Astrocyte (in vitro differentiated cells and primary cell): ENCODE measurements at places on chromosomes 16 and 17. TPM values are rescaled to one million over a fixed set of nuclear protein-coding genes. Genes with fewer than 3 reads are reported as not detected.

GRCh38 chr16:23874613-23875294, 39.0 kb downstream of the PRKCB start:
- no peaks in the 10 kb centered on the region for H3K36me3 ChIP-seq
- no peak for DNase-seq
- no peaks in the 10 kb centered on the region for H3K27me3 ChIP-seq
- H3K4me1 ChIP-seq: no peaks in the 10 kb centered on the region

The NPIPA3 gene
- total RNA-seq: 0.94 and 9.8 TPM in 2 replicates

DNA sequence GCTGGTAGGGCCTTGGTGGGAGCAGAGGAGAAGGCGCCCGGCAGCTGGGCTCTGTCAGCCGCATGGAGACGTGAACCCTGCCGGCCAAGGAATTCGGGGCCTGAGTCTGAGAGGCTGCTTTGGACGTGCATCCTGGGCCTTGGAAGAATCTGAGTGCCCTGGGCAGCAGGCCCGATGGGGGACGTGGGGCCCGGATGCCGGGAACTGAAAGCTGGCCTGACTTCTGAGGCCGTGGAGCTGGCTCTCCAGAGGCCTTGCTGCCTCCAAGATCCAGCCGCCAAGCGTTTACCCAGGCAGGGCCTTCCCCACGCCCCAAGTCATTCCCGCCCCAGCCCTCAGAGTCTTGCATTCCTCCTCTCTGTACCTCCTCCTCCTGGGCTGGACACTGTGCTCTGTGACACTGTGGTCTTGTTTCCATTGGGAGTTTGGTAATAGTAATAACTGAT, 37.2 kb downstream of the NKD1 start:
- H3K27me3 ChIP-seq: no peaks in the 10 kb centered on the region
- no peaks in the 10 kb centered on the region for H3K36me3 ChIP-seq
- DNase-seq: no peak

DNA sequence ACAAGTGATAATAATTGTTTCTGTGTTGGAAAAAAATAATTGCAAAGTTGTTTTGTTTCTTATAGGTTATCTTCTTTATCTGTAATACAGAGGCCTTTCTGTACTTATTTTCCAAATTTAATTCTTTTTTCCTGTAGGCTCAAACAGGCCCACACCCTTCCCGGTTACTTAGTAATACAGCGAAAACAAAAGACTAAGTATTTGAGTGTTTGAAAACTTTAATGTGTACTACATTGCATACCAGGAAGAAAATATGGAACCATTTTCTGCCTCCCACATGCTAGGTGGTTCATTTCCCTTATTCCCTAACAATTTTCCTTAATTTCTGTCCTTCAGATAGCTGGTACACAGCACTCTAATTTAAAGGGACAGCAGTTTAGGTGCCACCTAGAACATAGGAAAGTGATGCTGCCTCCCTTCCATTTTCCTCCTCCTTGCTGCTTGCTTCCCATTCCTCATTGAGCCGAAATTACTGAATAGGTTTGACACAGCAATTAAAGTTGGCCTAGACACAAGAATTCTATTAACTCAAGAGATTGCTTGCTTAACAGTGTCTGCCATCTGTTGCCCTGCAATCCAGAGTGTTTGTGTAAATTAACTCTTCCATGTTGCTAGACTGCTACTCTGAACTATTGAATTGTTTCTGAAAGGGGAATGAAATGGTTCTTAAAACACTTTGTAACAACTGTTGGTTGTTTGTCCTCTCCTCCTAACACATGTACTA, 24.2 kb downstream of the CYB5B start:
- H3K4me1 ChIP-seq: peaks cover 9% of the 10 kb centered on the region
- DNase-seq: peak; percentile 67
- H3K4me3 ChIP-seq: no peak overlapping the region
- no peak overlapping the region for H3K27ac ChIP-seq
- peaks cover 2% of the 10 kb centered on the region for H3K36me3 ChIP-seq

The CNTNAP1 gene
- 11.4 and 16.4 TPM in 2 replicates for total RNA-seq

DNA sequence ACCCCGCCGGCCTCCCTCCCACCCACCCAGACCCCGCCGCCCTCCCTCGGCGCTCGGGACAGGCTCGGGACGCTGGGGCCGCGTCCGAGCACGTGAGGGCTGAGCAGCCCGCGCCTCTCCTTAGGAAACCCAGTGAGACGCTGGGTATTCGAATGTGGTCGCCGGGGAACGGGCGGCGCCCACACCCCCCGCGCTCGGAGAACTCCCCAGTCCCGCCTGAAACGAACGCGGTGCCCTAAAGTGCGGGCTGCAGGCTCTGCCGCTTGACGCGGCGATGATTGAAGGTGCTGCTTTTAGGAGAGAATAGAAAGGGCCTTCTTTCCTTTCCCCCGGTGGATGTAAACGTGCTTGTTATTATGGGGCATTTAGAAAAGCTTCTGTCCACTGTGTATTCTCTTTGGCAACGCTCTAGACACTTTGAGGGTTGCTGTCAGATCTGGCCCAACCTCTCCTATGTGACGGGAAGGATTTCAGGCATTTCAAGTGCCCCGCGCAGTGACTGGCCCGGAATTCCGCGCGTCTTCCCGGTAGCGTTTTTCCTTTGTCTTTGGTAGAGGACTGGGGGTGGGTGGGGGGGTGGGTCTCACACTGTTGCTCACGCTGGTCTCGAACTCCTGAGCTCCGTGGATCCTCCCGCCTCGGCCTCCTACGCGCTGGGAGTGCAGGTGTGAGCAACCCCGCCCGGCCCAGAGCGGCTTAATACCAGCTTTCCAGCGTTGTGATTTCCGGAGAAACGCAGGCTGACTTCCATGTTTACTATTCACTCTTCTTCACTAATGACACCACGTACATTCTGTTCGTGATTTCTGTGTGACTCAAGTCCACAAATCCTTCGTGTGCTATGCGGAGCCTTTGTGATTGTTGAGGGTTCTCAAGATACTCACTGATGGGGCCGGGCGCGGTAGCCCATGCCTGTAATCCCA, 21.8 kb upstream of the FOXK2 start:
- H3K4me3 ChIP-seq: peak overlapping the region; percentile 55
- H3K27ac ChIP-seq: peak overlapping the region; percentile 24
- no peaks in the 10 kb centered on the region for H3K36me3 ChIP-seq
- H3K4me1 ChIP-seq: peaks cover 11% of the 10 kb centered on the region
- H3K27me3 ChIP-seq: no peaks in the 10 kb centered on the region

The MVP gene
- 38.7 and 40.1 TPM in 2 replicates for total RNA-seq

GRCh38 chr17:40427002-40427491, 9.4 kb upstream of the TOP2A start:
- H3K36me3 ChIP-seq: no peaks in the 10 kb centered on the region
- no peak overlapping the region for H3K4me3 ChIP-seq
- no peak overlapping the region for H3K27ac ChIP-seq
- H3K4me1 ChIP-seq: no peaks in the 10 kb centered on the region
- no peaks in the 10 kb centered on the region for H3K27me3 ChIP-seq

- H3K36me3 ChIP-seq: no peaks in the 10 kb centered on the region
- H3K4me1 ChIP-seq: no peaks in the 10 kb centered on the region
- H3K27ac ChIP-seq: no peak overlapping the region
- H3K27me3 ChIP-seq: peaks cover 7% of the 10 kb centered on the region
Measured at GRCh38 chr16:88879788-88880055, 13.3 kb upstream of the PABPN1L start.

The CCL1 gene
- not detected in 2 replicates for total RNA-seq

- H3K4me1 ChIP-seq: peaks cover 5% of the 10 kb centered on the region
- H3K4me3 ChIP-seq: no peak overlapping the region
- no peak overlapping the region for H3K27ac ChIP-seq
- no peaks in the 10 kb centered on the region for H3K36me3 ChIP-seq
- DNase-seq: no peak
- peaks cover 32% of the 10 kb centered on the region for H3K27me3 ChIP-seq
Measured at GRCh38 chr16:974001-974601, 3.3 kb upstream of the LMF1 start.

DNA sequence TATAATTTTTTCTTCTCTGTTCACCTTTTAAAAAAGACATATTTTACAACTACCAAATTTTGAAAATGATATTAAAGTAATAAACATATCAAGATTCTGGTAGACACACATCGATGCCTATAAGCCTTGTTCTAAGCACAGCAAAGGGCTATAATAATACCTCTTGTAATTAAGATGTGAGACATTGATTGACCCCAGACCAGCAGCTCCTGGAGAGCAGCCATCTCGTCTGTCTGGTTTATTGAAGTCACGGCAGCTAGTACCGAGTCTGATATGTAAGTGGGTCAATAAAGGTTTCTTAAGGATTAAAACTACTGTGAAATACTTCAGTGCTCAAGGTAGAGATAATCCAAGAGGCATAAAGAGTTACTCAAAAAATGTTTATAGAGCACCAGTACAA, 76.1 kb downstream of the C17orf58 start:
- H3K4me3 ChIP-seq: no peak overlapping the region
- no peak for DNase-seq

- H3K4me1 ChIP-seq: no peaks in the 10 kb centered on the region
- no peak overlapping the region for H3K4me3 ChIP-seq
- H3K36me3 ChIP-seq: no peaks in the 10 kb centered on the region
Measured at GRCh38 chr16:65200156-65200773, 78.4 kb upstream of the CDH11 start.

The HSPB9 gene
- not detected in 2 replicates for total RNA-seq

DNA sequence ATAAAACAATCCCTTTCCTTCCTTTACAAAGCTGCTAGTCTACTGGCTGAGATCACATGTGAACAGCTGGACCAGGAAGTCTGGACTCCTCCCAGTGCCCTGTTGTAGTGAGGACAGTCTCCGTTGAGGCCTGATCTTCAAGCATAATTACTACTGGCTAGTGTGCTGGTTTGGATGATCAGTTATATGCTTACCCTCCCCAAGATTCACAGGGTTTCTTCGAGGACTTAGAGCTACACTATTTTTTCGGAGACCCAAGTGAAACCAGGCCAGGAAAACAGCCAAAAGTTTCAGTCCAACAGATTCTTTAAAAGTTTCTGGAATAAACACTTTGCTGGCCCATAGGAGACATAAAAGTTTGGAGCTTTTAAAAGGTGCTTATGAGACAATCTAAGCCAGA, 194.9 kb upstream of the CDH11 start:
- no peaks in the 10 kb centered on the region for H3K27me3 ChIP-seq
- no peak overlapping the region for H3K27ac ChIP-seq
- no peaks in the 10 kb centered on the region for H3K36me3 ChIP-seq
- DNase-seq: no peak

- peaks cover 48% of the 10 kb centered on the region for H3K4me1 ChIP-seq
- no peak overlapping the region for H3K4me3 ChIP-seq
- no peaks in the 10 kb centered on the region for H3K27me3 ChIP-seq
- no peak for DNase-seq
- H3K36me3 ChIP-seq: no peaks in the 10 kb centered on the region
Measured at GRCh38 chr17:27535178-27535928, 79.1 kb downstream of the KSR1 start.

DNA sequence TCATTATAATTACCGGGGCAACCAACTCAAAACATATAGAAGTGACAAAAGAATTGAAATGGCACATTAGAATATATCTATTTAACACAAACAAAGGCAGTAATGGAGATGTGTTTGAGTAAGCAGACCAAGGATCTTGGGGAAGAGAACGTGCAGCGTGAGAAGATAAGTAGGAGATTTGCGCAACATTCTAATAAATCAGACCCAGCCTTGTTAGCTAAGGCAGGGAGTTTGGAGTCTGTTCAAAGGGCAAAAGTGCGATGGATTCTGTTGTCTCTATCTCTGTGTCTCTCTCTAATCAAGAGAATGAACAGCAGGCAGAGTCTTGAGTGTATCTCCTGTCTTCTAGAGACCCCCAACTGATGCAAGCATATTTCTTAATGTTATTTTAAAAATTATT, 55.0 kb upstream of the FA2H start:
- no peak for DNase-seq
- no peaks in the 10 kb centered on the region for H3K36me3 ChIP-seq
- H3K27ac ChIP-seq: no peak overlapping the region
- H3K4me1 ChIP-seq: no peaks in the 10 kb centered on the region

The BTBD17 gene
- total RNA-seq: not detected in 2 replicates

The EPX gene
- total RNA-seq: not detected in 2 replicates

- peaks cover 9% of the 10 kb centered on the region for H3K4me1 ChIP-seq
- H3K36me3 ChIP-seq: peaks cover 17% of the 10 kb centered on the region
- peak within 1 kb of the TSS; percentile 80 for H3K27ac ChIP-seq
- no peaks in the 10 kb centered on the region for H3K27me3 ChIP-seq
- peak; percentile 58 for DNase-seq
Measured at GRCh38 chr17:76103274-76104139, at the start of gene EXOC7. EXOC7 (minus strand) TSS chr17:76103787; CDS start chr17:76103692, 95 bp downstream.

DNA sequence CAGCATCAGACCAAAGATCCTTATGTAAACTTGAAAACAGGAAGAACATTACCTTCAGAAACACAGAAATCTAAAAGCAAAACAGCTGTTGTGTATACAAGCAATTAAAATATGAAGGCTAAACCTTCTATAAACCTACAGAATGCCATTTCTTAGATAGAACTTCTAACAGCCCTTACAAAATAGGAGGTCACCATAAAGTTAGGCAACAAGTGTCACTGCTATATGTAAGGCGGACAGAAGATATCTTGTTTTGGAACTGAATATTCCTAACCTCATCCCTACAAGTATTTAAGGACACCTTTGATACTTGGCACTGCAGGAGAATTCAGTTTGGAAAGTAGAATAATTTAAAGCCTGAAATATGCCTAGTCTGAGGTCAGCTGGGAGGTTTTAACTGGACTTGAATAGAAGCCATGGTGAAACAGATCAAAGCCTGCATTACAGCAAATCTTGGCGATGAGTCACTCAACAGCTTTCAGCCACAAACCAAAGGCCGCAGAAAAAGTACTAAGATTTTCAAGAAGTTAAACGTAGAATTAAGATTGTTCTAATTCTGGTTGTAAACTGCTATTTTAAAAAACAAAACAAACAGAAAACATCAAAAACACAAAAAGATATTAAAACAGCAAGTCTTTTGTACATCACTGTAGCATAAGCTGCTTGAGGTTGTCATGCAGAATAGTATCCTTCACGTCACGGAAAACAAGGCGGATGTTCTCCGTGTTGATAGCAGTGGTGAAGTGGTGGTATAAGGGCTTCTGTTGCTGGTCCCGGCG, 42.7 kb downstream of the GNA13 start:
- peaks cover 11% of the 10 kb centered on the region for H3K4me1 ChIP-seq
- H3K27me3 ChIP-seq: no peaks in the 10 kb centered on the region
- peak overlapping the region; percentile 16 for H3K27ac ChIP-seq

- no peak overlapping the region for H3K4me3 ChIP-seq
- no peaks in the 10 kb centered on the region for H3K27me3 ChIP-seq
- H3K27ac ChIP-seq: no peak overlapping the region
- peaks cover 10% of the 10 kb centered on the region for H3K4me1 ChIP-seq
- no peaks in the 10 kb centered on the region for H3K36me3 ChIP-seq
Measured at GRCh38 chr16:87801679-87802259, 36.0 kb upstream of the KLHDC4 start.

DNA sequence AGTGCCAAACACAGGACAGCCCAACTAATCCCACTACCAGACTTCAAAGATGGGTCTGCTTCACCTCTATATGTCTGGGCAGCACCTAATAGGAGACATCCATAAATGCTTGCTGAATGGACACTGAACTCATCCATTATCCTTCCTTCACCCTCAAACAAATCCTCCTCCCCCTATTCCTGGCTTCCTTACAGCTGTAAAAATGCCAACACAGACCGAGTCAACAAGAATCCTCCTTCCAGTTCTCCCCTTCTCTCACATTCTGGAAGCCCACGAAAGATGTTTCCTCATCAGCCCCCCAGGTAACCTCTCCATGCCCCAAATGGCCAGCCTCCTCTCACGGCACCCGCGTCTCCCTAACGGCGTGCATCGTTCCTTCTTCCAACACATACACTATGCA, 12.3 kb downstream of the PELP1 start:
- no peaks in the 10 kb centered on the region for H3K4me1 ChIP-seq
- H3K36me3 ChIP-seq: peaks cover 15% of the 10 kb centered on the region
- no peak overlapping the region for H3K4me3 ChIP-seq
- no peak overlapping the region for H3K27ac ChIP-seq
- no peak for DNase-seq
